ENCODE measurements at places on chromosomes 2 and 18. TPM values are rescaled to one million over a fixed set of nuclear protein-coding genes. Genes with fewer than 3 reads are reported as not detected.

Gene LRRC30
- total RNA-seq: not detected

Gene PCARE
- not detected for total RNA-seq

DNA sequence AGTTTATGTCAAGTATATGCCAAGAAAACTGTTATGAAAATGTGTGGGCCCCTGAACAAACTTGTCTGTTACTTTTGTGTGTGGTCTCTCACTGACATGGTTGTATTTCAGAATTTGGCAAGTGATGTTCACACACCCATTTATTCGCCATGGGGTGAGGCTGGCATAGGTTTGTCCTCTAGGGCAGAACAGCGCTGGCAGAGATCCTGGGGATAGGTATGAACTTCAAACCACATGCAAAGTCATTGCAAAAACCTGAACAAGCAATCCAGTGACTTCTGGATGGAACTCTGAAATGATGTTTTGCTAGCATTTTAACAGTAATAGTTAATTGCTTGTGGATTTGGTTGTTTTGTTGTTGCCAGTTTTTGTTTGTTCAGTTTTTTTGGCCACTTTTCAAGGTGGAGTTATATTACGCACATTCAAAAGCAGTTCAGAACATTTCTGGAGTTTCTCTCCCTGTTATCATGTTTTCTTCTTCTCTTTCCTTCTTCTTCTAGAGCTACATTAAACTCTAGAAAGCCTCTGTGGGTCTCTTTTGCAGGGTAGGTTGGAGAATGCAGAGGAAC lies 78.5 kb downstream of the MDH1 start:
- peak; percentile 36 for DNase-seq
- H3K4me1 ChIP-seq: no peaks in the 10 kb centered on the region

Gene LYG2
- total RNA-seq: not detected

- no peaks in the 10 kb centered on the region for H3K27me3 ChIP-seq
- peaks cover 7% of the 10 kb centered on the region for H3K4me1 ChIP-seq
- H3K4me3 ChIP-seq: no peak overlapping the region
- H3K27ac ChIP-seq: no peak overlapping the region
- peaks cover 6% of the 10 kb centered on the region for H3K36me3 ChIP-seq
Observed at GRCh38 chr2:3263487-3263886, 114.1 kb downstream of the EIPR1 start.

Gene COBLL1
- total RNA-seq: not detected

Gene C2orf80
- not detected for total RNA-seq

Gene CRYGC
- not detected for total RNA-seq

GRCh38 chr2:44389895-44390294 lies 28.1 kb downstream of the CAMKMT start:
- H3K36me3 ChIP-seq: peaks cover 3% of the 10 kb centered on the region
- H3K4me3 ChIP-seq: no peak overlapping the region
- no peak for DNase-seq
- H3K4me1 ChIP-seq: peaks cover 1% of the 10 kb centered on the region

DNA sequence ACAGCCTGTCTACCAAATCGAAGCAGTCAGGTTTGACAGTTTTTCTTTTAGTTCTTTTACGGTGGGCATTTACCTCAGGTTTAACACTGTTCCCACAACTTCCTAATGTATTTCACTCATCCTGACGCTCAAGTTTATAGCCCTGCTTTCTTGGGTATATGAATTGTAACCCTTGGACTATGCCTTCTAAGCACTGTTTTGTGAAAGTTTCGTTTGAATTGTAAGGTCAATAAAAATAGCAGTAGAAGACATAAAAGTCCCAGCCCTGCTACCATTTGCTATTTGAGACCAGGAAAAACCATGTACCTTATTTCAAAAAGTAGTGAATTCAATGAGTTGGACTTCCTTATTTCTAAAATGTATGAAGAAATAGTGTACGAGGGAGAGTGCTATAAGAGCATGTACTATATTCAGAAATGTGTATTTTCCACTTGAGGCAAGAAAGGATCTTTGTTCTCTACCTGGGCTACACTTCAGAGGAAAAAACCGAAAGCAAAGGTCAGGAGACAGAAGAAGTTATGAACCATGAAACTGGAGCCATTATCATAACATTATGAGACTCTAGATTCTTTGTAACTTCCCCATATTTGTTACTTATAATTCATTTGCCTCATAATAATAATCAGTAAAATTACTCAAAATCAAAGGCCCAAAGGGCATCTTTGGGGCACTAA lies 1.9 kb upstream of the ZC3H15 start:
- DNase-seq: no peak
- H3K36me3 ChIP-seq: peaks cover 12% of the 10 kb centered on the region
- peaks cover 37% of the 10 kb centered on the region for H3K4me1 ChIP-seq
- no peak overlapping the region for H3K27ac ChIP-seq
- H3K27me3 ChIP-seq: no peaks in the 10 kb centered on the region

DNA sequence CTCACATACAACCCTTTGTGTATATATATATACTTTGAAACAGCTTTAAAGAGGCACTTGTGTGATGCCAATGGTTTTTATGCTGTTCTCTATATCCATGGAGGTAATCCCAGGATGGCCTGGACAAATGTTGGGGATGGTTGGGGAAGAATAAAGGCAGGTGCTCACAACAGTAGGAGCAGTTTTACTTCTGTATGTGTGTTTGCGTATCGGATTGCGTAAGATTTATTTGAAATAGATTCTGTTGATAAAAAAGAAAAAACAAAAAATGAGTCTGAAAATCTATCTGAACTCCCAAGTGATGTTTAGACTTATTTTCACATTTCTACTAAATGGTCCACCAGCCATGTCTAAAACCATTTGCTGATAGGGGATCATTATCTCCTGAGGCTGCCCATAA lies 29.3 kb downstream of the MRPL19 start:
- DNase-seq: no peak
- H3K27me3 ChIP-seq: no peaks in the 10 kb centered on the region
- peaks cover 30% of the 10 kb centered on the region for H3K36me3 ChIP-seq
- no peak overlapping the region for H3K27ac ChIP-seq
- H3K4me1 ChIP-seq: peaks cover 6% of the 10 kb centered on the region

- no peaks in the 10 kb centered on the region for H3K27me3 ChIP-seq
- no peaks in the 10 kb centered on the region for H3K36me3 ChIP-seq
- H3K27ac ChIP-seq: no peak overlapping the region
- H3K4me1 ChIP-seq: no peaks in the 10 kb centered on the region
- DNase-seq: no peak
Observed at GRCh38 chr2:220748875-220749479, 823.1 kb downstream of the EPHA4 start.

DNA sequence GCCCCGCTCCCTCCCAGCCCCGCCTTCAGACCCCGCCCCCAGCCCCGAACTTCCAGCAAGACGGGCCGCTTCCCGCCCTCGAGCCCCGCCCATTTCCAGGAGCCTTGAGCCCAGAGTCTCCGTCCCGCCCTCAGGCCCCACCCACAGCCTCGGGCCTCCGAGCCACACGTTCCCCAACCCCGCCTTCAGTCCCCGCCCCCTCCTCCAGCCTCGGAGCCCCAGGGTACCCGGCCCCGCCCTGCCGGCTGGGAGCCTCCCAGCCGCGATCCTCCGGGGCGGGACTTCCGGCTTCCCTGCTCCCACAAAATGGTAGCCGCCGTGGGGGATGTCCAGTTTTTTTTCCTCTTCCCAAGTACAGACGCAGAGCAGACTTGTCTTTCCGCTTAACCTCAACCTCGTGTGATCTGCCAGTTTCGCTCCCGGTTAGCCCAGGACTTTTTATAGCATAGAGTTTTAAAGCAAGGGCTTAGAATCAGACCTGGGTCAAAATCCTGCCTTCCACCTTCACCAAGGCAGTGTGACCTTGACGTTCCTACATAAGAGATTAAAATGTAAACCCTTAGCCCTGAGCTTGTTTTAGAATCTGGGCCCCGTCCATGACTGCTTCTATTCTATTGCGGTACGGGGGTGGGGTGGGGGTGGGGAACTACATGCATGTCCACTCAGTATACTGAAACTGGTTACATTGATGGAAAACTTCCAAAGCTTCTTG lies 435 bp upstream of the GPR155 start:
- DNase-seq: peak; percentile 96
- peak overlapping the region; percentile 85 for H3K27ac ChIP-seq
- peaks cover 51% of the 10 kb centered on the region for H3K4me1 ChIP-seq
- H3K4me3 ChIP-seq: peak overlapping the region; percentile 95
- no peaks in the 10 kb centered on the region for H3K27me3 ChIP-seq

DNA sequence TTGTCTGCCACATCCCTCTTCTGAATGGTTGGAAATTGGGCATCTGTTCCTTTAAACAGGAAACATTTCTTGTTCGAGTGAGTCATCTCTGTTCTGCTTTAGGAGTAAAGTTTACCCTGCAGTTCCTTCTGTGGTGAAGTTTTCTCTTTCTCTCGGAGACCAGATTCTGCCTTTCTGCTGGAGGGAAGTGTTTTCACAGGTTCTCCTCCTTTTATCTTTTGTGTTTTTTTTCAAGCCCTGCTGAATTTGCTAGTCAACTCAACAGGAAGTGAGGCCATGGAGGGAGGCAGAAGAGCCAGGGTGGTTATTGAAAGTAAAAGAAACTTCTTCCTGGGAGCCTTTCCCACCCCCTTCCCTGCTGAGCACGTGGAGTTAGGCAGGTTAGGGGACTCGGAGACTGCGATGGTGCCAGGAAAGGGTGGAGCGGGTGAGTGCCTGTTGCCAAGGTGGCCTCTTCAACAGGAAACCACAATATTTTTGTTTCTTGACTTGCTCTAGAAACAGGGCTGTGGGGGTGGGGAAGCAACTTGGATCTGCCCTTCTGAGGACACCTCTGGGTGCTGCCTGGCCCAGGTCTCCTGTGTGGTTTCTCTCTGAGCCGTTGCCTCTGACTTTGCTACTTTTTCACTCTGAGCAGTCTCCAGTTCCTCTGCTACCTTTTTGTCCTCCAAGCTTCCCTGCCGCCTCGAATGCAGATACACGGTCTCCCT lies 2.2 kb upstream of the CASP8 start:
- H3K36me3 ChIP-seq: peaks cover 34% of the 10 kb centered on the region
- H3K27me3 ChIP-seq: no peaks in the 10 kb centered on the region
- peak overlapping the region; percentile 98 for H3K27ac ChIP-seq
- peaks cover 71% of the 10 kb centered on the region for H3K4me1 ChIP-seq
- peak; percentile 98 for DNase-seq
